Activated naive CD8-positive, alpha-beta T cell treated with anti-CD3 and anti-CD28 coated beads, Interleukin-2, amount 10 ng/mL, durations not matched to agents 7 days and 5 days (primary cell): ENCODE measurements at places on chromosomes 4 and X.

- DNase-seq = no peak
Measured at GRCh38 chrX:48826876-48827653, 752 bp downstream of the ERAS start.

- no peak for DNase-seq
Measured at GRCh38 chrX:21181232-21181853, 192.9 kb upstream of the CNKSR2 start.

DNA sequence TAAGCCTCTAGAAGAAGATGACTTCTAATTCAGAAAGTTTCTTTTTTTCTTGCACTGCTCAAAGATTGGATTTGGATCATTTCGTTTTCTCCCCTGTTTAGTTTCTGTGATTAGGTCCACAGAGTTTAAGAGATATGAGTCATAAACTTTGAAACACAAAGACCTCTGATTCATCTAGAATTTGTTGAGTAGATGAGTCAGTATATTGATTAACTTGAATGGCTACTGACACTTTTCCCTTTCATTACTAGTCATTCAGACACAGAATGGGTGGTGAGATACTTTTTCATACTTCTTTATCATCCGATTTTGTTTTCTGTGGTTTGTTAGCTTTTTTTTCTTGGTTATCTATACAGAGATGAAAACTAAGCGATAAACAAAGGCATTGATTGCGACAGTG lies 34.1 kb upstream of the AFF2 start:
- DNase-seq = no peak

DNA sequence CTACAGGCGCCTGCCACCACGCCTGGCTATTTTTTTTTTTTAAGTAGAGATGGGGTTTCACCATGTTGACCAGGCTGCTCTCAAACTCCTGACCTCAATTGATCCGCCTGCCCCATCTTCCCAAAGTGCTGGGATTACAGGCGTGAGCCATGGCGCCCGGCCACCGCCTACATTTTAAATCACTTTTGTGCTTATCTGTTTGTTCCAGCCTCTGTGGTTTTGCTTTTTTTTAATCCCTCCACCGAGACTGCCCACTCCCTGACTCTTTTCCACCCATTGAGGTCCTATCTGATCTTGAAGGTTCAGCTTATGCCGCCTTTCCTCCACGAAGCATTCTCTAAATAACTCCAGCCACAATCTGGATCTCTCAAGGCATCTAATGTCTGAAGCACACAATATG lies 73.5 kb downstream of the CHRDL1 start:
- no peak for DNase-seq

DNA sequence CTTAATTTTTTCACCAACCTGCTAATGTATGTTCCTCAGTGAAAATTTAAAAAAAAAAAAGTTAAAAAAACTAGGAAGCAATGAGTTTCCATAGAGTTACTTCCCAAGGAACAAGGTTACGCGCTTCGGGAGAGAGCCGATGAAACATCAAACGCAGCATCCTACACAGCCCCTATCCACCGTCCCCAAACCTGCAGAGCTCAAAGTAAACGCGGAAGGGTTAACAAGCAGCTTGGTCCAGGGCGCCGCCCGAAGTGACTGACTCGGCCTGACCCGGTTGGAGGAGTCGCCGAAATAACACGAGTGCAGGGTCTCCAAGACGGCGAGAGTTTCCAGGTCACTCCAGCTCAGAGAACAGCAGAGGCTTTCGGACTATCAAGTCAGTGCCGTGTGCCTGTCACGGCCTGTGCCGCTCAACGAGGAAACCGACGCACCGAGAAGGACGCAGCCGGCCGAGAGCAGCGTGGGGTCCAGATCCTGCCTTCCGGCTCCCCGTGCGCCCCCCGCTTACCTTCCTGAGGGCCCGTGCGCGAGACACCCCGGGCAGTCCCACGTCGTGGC lies 512 bp downstream of the NOP14 start:
- DNase-seq = no peak

DNA sequence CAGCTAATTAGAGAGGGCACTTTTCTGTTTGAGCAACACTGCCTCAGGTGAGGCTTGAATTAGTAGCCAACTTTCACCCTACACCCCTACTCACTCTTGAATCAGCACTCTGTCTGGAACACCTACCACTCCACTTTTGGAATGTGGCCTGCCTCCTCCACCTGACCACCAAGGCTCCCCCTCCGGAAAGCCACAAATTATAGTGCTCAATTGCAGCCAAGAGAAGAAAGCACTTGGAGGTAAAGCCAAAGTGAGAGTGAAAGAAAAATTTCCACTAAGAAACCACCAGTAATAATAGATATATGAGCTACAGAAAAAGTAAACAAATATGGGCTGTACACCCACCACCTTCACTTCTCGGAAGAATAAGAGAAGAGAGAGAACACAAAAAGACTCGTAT lies 41.1 kb downstream of the PPP3CA start:
- DNase-seq = no peak

- no peak for DNase-seq
Measured at GRCh38 chrX:24169211-24169610, 19.7 kb downstream of the ZFX start.

DNA sequence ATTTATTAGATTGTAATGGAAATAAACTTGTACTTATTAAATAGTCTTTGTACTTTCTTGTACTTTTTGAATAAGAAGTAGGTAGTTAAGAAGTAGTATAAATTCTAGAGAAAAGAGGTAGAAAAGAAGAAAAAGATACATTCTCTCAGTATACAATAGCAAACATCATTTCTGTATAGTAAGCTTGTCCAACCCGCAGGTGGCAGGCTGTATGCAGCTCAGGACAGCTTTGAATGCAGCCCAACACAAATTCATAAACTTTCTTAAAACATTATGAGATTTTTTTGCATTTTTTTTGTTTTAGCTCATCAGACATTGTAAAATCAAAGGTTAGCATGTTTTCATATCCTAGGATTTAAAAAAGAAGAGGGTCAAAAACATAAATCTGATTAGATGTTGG lies 441.6 kb downstream of the DTHD1 start:
- DNase-seq = no peak

DNA sequence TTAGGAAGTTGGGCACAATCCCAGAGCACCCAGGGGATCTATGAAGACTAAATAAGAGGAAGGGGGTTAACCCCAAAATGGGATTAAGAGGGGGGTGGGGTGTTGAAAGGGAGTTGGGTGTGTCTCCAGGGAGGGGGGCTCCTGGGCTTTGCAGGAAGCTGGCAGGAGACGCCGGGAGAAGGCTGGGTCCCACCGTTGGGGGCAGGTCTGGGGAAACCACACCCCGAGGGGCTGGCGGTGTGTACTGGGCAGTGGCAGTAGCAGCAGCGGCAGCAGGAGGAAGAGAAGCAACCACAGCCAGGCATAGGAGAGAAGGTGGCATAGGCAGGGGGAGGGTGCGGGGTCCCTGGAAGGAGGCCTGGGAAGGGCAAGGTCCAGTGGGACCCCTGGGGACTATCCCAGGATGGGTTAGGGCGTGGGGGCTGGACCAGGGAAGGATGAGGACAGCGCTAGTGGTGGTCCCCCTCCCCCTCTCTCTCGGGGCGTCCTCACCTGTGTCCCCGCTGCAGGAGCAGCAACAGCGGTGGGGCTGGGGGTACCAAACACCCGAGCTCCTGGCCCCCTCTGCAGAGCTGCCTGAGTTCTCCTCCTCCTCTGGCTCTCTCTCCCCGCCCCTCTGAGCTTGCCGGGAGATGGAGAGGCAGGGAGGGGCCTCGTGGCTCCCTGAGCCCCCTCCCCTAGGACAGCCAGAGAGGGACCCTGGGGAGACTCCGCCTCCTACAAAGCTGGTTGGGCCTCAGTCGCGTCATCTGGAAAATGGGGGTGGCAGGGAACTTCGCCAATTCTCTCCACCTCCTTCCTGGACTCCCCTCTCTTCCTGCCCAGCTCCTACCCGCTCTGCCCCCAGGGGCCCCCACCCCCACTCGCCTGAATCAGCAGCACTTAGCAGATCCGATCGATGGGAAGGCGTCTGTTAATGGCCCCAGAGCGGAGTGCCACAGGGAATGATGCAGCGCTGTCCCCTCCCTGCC lies at the start of gene KCND1:
Gene KCND1 (minus strand): TSS at position 596 of the 971 bp plus-strand sequence. CDS start 1,573 bp downstream, outside the sequence.
- no peak for DNase-seq

DNA sequence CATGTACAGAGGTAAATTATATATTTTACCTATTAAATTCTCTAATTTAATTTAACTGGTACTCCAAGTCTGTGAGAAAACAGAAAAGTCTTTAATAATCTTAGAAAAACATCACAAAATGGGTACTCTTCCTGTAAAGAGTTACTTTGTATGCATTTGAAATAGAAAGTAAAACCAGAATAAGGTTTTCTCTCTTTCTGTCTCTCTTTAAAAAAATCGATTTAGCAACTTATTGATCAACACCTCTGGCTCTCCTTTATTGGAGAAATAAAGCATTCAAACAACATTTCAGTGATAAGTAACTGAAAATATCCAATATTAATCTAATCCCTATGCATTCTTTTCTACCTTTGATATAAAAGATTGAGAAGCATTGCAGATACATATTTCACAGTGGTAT lies 27.4 kb downstream of the ATOH1 start:
- no peak for DNase-seq

GRCh38 chr4:150209140-150209829 lies 131.0 kb downstream of the DCLK2 start:
- no peak for DNase-seq

DNA sequence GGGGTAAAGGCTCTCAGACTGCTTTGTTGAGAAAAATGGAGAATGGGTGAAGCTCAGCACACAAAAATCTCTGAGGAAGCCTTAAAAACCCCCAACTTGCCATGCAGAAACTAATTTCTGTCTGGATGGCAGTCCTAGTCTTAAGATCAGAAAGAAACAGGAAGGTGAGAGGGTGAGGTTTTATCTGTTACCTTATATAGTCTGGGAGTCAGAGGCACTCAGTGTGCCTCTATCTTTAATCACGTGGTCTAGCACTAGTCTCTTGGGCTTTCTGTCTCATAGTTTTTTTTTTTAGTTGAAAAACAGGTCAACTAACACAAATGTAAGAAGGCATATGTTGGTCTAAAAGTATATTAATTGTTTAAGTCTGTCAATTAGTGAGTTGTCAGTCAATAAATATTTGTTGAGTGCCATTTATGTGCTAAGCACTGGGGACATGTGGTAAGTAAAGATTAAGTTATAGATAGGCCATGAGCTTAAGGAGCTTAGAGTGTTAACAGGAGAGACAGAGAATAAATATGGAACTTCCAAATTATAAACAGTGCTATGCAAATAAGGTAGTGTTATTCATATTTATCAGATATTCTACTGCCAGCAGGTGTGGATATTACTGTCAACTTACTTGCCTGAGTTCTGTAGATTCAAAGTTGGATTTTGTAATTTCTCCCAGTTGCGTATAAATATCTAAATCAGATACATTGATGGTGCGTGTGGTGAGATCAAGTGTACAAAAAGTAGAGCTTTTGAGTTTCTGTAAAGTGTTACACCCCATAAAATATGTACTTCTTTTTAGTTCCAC lies 7.0 kb downstream of the CYBB start:
- no peak for DNase-seq

DNA sequence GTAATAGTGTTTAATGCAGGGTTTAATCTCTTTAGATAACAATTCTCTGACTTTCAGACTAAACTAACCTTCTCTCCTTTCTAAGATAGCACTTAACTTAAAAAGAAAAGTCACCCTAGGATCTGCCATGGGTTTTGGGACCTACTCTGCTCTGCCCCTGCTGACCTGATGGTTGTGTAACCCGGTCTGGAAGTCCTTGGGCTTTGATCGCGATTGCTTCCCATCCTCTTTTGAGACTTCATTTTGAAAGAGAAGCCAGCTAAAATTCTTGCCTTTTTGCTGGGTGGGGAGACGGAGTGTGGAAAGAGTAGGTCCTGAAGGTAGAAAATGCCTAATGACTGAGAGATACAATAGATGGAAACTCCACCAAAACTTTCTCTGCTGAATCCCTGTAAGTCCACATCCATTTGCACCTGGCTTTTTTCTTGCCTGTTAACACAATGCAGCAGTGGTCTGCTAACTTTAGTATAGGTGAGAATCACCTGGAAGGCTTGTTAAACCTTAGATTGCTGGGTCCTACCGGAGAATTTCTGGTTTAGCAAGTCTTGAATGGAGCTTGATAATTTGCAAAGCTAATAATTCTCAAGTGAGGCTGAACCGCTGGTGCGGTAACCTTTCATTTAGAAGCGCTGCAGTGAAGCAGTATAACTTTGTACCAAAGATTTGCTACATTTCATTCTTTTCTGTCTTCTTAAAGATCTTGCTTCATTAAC lies 45.6 kb upstream of the CCSER1 start:
- DNase-seq = no peak

GRCh38 chr4:148055844-148056243 lies 324.0 kb downstream of the ARHGAP10 start:
- DNase-seq = no peak

DNA sequence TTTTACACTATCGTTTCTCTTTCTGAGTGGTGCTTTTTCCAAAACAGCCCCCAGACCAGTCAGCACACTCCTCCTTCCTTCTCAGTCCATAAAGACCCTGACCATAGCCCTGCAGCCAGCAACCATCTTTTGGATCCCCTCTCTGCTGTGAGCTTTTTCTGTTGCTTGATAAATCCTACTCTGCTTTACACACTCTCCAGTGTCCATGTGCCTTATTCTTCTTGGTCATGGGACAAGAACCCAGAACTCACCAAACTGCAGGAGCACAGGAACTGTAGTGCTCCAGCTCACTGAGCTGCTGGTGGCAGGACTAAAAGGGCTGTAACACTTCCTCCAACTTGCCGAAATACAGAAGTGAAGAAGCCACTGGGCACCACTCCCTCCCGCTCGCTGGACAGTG lies 32.5 kb downstream of the COX18 start:
- no peak for DNase-seq

GRCh38 chr4:64883087-64883807 lies 474.0 kb upstream of the TECRL start:
- no peak for DNase-seq

GRCh38 chrX:130295519-130296296 lies 27.0 kb upstream of the ZNF280C start:
- no peak for DNase-seq

- no peak for DNase-seq
Measured at GRCh38 chr4:142824368-142824767, 21.7 kb downstream of the INPP4B start.

DNA sequence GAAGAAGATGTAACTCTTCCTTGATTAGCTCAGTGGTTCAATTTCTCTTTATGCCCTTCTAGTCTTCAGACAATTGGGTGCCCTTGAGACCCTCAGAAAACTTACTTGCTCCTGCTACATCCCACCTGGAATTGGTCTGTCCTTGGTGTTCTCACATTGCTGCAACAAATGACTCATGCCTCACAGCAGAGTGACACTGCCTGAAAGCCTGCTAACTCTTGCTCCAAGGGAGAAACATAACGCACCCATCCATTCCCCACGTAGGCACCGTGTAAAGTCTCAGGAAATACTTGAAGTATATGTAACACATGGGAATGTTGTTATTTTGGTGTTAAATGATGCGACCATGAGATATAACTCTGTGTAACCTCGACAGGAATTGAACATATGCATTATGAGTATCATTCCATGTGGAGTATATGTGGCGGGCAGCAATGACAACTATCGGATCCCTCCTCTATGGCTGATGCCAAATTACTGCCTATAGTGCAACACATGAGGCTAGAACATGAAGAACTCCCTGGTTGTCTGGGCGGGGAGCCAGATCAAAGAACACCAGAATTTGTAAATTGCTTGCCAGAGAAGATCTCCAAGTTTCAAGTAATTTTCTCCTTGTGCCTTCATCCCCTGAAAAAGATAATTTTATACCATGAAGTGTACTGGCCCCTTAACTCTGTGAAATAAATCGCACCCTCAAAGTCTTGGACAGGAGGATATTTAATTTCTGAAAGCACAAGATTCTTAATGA lies 231.3 kb upstream of the STK26 start:
- no peak for DNase-seq

- peak; percentile 39 for DNase-seq
Measured at GRCh38 chrX:119427024-119427794, 28.1 kb downstream of the SLC25A43 start.

GRCh38 chrX:102126863-102127262 lies 1.4 kb downstream of the TCEAL2 start:
- no peak for DNase-seq

GRCh38 chrX:24260842-24261550 lies 52.9 kb downstream of the SUPT20HL2 start:
- DNase-seq = no peak
